ENCODE measurements at places on chromosomes 5 and 9.
A peak's percentile ranks its signal among the peaks of the same experiment; 100 is the strongest.

DNA sequence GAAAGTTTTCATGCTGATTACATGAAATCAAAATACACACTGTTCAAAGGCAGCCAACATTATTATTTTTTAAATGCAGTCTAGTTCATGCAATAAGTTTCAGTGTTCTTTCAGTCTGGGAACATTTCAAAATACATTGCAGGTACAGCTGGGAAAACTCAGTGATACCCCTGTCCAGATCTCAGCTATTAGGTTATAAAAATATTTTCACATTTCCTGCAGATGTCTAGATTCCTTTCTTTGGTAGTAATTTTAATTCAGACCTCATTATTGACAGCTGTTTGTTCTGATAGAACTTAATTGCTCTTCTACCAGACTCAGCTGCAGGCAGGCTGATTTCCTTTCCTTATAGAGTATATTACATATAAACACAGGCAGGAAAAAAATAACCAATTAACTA lies 556.8 kb upstream of the DMAC1 start:
- no peak for DNase-seq

DNA sequence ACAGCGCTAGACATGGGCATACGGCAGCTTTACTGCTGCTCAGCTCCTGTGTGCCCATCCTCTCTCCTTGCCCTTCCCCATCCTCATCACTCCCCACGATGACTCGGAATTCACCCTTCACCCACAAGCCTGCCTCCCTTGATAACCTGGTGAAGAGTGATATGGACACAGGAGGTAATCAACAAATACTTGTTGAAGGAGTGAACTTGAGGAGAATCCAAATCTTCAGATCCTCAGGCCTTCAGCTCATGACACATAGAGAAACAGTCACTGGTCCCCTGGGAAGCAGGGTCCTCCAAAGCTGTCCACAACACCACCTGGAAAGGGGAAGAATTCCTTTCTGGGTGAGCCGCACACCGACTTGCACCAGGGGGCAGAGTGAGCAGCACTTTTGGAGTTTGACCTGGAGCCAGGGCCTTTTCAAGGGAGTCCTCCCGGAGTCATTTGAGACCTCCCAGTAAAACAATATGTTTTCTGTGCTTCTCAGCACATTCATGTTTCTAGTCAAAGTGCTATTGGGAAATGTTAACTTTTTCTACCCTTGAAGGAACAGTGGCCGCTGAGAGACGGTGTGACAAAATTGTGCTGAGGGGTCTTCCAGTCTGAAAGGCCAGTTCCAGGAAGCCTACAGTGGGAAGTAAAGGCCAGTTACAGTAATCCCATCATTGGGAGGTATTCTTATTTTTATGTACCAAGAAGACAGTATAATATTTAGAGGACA lies 332.3 kb downstream of the CWC27 start:
- peak; percentile 72 for DNase-seq

DNA sequence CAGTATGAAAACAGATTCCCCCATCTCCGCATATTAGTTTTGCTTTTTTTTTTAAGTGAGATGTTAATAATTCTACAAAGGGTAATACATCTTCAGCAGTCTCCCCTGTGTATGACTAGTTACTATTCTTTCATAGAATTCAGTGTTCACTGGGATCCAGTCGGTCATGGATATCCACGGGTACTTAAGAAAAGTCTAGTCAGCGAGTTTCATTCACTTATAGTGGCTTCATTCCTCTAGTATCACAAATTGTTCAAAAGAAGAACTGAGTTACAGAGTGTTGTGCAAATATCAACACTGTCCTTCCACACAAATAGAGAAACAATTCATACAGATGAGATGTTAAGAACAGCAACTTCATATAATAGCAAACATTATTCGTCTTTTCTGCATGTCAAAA lies 35.7 kb downstream of the BNC2 start:
- no peak for DNase-seq

DNA sequence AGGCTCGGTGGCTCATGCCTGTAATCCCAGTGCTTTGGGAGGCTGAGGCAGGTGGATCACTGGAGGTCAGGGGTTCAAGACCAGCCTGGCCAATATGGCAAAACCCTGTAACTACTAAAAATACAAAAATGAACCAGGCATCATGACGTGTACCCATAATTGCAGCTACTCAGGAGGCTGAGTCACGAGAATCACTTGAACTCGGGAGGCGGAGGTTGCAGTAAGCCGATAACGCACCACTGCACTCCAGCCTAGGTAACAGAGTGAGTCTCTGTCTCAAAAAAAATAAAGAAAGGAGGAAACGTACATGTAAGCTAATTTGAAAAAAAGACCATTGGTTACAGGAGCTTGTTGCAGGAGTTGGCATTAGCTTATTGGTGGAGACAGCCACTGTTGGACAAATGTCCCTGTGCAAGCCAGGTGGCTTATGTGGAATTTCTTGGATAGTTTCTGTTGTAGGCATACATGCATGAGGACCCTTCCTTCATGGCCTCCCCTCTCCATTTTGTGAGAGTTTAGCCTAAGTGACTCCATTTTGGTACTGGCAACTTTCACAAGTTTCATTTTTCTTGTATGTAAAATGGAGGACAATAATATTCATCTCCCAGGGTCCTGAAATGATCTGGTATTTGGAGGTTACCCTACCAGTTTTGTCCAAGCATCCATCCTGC lies 16.8 kb upstream of the RAB14 start:
- DNase-seq, result no peak

- DNase-seq, result peak; percentile 71
Measured at GRCh38 chr5:94968507-94969095, 316.3 kb downstream of the MCTP1 start.

GRCh38 chr5:33088176-33088575 lies 352.6 kb upstream of the TARS1 start:
- DNase-seq, result no peak

DNA sequence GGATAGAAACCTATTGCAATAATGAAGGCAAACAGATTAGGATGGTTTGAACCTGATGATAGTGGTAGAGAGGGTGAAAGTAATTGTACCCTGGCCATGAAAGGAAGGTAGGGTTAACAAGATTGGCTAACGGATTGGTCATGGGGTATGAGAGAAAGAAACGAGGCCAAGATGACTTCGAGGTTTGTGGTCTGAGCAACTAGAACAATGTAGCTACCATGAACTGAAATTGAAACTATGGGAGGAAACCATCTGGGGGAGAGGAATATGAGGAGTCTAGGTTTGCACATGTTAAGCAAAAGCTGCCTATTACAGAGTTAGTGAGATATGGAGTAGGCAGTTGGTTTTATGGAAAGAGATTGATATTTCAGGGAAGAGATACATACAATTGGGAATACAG lies 406.0 kb downstream of the PRELID2 start:
- DNase-seq, result no peak

DNA sequence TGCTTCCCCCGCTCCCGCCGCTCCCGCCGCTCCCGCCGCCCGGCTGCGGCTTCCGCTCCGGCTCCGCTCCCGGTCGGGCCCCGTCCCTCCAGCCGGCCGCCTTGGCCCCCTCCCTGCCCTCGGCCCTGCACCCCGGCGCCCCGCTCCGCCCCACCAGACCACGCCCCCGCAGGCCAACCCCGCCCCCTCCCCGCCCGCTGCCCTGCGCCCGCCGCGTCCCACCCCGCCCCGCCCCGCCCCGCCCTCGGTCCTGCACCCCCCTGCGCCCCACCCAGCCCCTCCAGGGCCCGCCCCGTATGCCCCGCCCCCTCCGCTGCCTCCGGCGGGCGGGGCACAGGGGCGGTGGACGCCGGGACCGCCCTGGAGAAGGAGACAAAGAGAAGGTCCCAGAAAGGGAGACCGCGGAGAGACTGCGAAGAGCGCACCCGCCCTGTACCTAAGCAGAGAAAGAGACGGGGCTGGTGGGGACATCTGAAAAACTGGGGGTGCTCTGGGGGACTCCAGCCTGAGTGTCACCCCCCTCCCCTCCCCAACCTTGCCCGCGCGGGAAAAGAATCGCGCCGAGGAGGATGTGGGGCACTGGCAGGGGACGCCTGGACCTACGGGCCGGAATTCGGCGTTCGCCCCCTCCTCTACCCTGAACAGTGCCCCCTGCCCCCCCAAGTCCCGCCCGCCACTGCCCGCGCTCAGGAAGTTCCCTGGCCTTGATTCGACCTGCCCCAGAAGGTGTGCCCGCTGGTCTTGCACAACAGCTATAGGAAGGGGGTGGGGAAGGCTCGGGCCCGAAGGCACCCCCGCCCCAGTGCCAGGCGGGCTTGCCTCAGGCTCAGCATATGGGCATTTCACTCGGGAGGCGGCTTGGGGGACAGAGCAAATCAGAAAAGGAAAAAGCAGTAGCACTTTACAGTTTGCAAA lies 42.8 kb upstream of the STXBP1 start:
- DNase-seq, result peak; percentile 86

All from MCF 10A (cell line).